ENCODE measurements at places on chromosomes 6 and 20.

DNA sequence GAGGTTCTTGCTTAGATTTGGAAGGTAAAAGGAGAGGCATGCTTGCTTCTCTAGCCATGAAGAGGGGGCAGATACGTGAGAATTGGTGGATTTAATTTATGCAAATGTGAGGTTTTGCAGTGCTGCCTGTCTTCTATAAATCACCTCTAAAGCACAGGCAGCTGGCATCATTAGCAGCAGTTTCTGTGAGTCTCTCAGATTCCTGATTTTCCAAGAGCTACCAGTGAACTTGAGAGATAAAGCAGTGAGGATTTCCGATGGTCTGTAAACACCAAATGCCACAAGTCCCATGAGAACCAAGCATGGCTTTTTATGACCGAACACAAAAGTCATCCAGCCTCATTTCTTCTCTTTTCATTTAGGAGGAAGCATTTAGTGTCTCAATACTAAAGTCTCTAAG lies 3.2 kb upstream of the SIRPB2 start:
- no peak for DNase-seq

GRCh38 chr6:156901309-156902019 lies 124.3 kb downstream of the ARID1B start:
- no peak for DNase-seq

DNA sequence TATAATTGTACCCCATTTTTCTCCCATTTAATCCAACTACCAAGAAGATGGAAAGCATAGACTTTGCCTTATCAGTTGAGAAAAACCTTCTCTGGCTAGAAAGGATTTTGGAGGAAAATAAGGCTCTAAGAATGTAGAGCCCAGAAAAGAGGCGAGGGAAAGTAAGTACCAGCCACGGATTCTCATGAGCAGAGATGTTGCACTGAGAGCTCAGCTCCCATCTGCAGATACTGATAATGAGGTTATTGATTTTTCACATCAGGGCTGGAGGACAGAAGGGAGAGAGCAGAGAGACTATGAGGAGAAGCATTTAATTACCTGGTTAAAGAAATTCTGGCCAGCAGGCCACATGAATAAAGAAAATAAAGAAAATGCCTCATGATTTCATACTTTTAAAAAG lies 104.4 kb upstream of the FAM184A start:
- DNase-seq: no peak

DNA sequence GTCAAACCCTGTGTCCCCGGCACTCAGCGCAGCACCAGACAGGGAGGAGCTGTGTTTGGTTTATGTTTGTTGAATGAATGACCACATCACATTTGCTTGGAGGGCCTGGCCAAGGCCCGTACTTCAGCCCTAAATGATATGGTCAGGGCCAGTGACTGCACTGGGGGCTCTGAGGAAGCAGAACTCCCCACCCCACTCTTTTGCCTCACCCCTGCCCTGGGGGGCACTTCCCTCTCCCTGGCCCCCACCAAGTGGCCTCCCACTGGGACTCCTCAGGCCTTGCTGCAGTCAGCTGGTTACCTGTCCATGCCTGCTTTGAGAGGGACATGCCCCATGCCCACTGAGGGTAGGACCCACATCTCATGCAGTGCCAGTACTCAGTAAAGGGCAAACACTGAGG lies 2.9 kb downstream of the ADISSP start:
- no peak for DNase-seq

DNA sequence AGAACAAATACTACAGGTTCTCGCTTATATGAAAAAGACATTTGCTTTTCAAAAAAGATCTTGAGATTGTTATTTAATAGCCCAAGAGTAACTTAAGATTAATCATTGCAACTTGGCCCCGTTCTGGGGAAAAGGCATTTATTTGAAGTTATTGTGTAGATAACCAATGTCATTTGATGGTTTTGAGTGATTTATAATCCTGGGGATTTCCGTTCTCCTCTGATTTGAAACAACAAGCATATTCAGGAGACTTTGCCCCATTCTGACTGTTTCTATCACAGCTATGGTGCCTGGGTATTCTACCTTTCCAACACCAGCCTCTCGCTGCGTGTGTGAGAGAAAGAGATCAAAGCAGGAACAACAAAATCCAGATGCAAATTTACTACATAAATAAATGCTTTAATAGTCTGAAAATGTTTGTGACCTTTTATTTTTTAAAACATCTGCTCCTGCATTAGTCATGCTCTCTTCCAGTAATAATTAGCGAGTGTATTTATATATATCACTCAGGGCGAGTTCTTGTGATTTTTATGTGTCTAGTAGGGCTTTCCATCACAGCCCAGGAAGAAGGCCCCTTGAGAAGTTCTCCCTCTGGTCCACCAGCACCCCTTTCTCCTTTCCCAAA lies 197.9 kb upstream of the FOXQ1 start:
- DNase-seq: no peak
